ENCODE measurements at places on chromosomes 1 and 21.

- DNase-seq = no peak
Observed at GRCh38 chr1:59150577-59151386, 146.1 kb upstream of the FGGY start.

- no peak for DNase-seq
Observed at GRCh38 chr1:227913396-227913763, 34.4 kb downstream of the WNT9A start.

DNA sequence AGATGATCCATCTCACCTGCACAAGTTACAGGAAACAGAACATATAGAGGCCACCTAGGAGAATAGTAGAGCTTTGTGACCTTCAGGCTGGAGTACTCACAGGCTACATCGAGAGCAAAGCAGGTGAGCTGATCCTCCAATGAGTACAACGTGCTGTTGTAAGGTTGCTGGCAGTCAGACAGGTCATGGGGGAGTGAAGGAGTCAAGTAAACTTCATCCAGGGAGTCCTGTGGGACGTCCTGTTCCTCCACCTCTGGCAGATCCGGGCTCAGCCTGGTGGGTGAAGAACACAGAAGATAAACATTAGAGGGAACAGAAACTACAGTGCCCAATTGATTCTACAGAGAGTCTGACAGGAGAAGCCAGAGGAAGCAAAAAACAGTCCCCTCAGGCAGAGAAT is 62.5 kb downstream of the PRKAB2 start:
- no peak for DNase-seq

GRCh38 chr1:66494482-66494881 is 39.5 kb upstream of the SGIP1 start:
- no peak for DNase-seq

DNA sequence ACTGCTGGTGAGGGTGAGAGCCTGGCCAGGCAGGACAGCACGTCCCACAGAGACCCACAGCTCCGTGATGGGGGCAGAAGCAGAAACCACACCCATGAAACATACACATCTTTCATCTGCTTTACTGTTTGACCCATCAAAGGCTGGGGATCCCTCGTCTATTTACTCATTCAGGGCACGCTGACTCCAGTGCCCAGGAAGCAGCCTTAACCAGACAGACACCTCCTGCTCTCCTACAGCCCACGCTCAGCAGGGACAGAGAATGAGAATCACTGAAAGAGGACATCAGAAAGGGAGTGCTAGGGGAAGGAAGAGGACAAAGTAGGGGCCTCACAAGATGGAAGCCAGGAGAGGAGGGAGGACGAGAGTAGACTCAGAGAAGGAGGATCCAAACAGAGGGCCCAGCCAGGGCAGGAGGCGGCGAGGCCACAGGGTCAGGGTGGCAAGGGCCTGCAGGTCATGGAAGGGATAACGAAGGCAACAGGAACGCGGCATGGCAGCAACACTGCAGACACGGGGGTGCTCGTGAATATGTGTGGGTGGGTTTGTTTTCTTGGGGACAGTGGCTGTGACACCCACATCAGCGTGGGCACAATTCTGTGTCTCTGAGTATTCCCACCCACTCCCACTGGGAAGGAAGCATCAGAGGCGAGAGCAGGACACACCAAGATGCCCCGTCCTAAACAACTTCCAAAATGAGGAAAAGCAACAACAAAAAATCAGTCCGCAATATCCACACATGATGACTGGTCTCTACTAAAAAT is 15.4 kb upstream of the NADK start:
- DNase-seq = no peak

DNA sequence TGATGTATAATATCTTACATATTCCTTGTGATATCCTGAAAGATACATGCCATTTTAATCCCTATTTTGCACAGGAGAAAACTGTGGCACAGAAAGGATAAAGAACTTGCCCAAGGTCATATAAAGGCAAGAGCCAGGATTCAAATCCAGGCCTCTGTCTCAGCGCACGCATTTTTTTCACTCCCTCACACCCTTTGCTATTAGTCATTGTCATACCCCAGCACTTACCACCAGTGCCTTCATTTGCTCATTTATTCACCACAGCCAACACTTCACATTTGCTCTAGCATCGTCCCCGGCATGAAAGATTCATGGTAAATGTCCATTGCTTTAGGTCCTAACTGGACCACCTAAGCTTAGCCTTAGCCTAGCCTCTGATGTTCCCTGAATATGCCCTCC is 14.2 kb downstream of the ALX3 start:
- no peak for DNase-seq
